SHP77 (cell line): ENCODE measurements at places on chromosomes 1 and 21.

GRCh38 chr1:181086926-181087325 lies 1.6 kb upstream of the IER5 start:
- DNase-seq = no peak

DNA sequence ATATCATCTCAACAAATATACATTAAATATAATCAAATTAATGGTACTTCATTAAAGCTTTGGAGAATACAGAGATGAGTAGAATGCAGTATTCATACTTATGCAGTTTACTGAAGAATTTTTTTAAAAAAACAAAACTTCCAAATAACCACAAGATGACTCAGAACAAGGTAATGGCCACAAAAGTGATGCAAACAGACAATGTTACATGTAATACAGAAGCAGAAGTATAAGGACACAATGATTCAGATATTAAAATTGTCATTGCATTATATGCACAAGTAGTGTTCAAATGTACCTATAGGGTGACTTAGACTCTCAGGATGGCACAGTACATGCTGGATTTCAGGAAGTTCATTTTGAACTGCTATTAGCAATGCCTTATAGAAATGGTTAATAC lies 227.2 kb upstream of the ST6GALNAC5 start:
- DNase-seq = no peak

GRCh38 chr1:152013664-152014237 lies 20.1 kb upstream of the S100A10 start:
- DNase-seq = no peak

DNA sequence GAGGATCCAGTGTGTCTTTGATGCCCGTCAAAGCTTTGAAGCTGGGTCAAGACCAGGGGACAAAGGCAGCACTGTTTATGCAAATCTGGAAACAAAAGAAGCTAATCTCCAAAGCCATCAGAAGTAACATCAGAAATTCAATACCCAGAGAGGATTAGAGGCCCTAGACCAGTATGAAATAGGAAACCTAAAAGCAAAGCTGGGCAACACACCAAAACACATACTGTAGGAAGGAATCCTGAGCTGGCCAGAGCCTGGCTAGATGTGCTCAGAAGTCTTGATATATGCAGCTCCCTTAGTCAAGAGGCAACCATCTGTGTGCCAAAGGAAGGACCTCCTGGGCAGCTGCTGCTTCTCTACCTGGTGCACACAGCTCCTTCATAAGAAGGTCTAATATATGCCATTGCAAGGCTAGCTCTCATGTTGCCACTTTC lies 12.3 kb downstream of the COLGALT2 start:
- no peak for DNase-seq

DNA sequence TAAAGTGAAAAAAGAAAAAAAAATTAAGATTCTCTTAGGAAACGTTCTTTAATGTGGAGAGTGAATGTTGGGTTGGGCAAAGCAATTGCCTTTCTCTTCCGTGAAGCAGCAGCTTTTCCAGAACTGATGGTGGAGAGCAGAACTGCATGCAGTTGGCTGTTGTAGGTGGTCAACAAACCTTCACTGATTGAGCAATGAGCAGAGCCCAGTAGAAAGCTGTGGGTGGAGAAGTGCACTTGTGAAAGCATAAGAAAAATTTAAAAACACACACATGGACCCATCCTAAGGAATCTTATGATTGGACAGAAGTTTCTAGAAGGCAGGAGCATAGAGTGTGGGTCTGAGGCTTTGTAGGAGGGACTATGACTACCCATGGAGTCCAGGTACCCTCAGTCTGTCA lies 4.5 kb downstream of the PRELP start:
- no peak for DNase-seq

DNA sequence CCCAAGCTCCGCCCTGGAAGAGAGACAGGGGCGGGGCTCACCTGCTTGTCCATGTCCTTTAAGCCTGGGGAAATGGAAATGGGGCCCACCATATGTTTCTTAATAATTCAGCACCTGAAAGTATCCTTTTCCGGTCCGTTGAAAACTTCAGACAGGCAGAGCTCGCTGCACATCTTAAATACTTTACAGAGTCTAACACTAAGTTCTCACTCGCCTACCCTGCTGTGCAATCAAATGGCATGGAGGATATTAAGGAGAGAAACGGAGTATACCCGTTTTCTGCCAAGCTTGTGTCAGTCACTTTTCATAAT lies 467 bp upstream of the CC2D1B start:
- no peak for DNase-seq

DNA sequence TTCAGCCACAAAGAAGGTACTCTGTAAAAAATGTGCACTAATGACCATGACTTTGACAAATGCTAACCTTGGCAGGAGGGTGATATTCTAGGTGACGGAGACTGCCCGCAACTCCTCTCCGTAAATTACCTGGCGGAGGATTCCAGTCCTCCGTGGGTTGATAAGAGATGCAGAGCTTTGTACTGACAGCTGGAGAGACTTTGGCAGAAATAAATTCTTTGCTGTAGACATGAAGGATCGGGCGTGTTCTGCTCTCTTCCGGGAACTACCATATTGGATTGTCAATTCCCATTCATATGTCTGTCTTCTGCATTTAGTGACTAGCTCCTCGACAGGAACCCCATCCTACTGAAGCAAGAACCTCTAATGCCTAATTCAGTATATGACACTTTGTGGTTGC lies 158.3 kb upstream of the KAZN start:
- DNase-seq = no peak
